Cardiac muscle cell (in vitro differentiated cells and primary cell): ENCODE measurements at places on chromosomes 16 and 17.

GRCh38 chr16:73371584-73372319 lies 323.8 kb upstream of the ZFHX3 start:
- no peak for DNase-seq

GRCh38 chr17:76546556-76547182 lies 6.8 kb downstream of the PRCD start:
- DNase-seq, result no peak

GRCh38 chr17:7249830-7250229 lies 1.7 kb downstream of the CTDNEP1 start:
- DNase-seq, result no peak

GRCh38 chr17:67218385-67218950 lies 26.5 kb downstream of the HELZ start:
- DNase-seq, result no peak
